T-helper 2 cell (primary cell): ENCODE measurements at places on chromosomes 13 and 19.
A peak's percentile ranks its signal among the peaks of the same experiment; 100 is the strongest.

GRCh38 chr13:45218689-45219088 is 17.8 kb upstream of the KCTD4 start:
- no peak for DNase-seq

DNA sequence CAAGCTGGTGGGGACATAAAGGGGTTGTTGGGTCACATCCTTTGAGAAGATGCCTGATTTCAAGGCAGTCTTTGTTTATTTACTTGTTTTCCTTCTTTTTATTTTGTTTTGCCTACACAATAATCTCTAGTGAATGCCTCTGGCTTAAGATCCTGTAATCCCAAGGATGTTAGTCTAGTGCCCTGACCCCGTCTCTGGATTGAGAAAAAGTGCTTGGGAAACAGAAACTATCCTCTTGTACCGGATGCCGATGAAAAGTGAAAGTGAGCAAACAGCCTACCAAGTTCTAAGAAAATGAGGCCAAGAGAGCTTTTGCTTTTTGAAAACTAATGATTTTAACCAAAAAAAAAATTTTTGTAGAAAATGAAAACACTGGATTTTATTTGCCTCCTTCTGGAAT is 42.1 kb upstream of the C1QTNF9 start:
- peak; percentile 87 for DNase-seq

- DNase-seq: peak; percentile 28
Observed at GRCh38 chr19:3343619-3344502, 22.5 kb upstream of the NFIC start.

DNA sequence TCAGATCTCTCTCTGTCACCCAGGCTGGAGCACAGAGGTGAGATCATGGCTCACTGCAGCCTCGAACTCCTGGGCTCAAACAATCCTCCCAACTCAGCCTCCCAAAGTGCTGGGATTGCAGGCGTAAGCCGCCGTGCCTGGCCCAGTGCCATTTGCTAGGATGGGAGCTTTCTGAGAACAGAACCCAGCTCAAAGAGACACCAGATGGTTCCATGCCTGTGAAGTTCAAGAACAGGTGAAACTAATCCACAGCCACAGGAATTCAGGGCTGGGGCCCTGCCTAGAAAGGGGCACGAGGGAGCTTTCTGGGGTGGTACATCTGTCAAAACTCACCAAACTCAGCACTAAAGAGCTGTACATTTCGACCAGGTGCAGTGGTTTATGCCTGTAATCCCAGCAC is 4.2 kb downstream of the SLC7A9 start:
- no peak for DNase-seq

DNA sequence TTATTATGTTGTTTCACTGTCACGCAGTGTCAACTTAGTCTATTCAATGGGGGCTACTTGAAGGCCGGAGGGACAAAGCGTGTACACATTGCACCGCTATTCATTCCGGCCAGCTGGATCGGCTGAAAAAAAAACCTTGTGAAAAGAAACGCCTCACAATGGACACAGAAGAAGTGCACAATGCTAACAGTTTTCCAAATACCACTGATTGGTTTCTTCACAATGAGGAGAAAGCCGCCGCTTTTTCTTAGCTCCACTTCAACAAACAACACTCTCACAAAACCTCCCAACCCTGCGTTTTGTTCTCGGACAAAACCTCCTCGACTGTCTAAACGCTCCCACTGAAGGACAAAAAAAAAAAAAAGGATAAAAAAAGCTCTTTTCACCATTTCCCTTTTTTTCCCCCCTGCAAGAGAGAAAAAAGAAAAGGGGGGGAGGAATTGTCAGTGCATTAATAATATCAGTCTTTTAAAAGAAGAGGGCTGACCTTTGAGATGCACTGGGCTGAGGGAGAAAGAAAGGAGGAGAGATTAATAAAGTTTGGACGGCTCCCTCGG is 5.4 kb downstream of the SOX21 start:
- DNase-seq: no peak

- DNase-seq: no peak
Observed at GRCh38 chr19:11964496-11964857, 363 bp upstream of the ZNF763 start.

- no peak for DNase-seq
Observed at GRCh38 chr19:52217576-52217975, 27.7 kb downstream of the PPP2R1A start.

DNA sequence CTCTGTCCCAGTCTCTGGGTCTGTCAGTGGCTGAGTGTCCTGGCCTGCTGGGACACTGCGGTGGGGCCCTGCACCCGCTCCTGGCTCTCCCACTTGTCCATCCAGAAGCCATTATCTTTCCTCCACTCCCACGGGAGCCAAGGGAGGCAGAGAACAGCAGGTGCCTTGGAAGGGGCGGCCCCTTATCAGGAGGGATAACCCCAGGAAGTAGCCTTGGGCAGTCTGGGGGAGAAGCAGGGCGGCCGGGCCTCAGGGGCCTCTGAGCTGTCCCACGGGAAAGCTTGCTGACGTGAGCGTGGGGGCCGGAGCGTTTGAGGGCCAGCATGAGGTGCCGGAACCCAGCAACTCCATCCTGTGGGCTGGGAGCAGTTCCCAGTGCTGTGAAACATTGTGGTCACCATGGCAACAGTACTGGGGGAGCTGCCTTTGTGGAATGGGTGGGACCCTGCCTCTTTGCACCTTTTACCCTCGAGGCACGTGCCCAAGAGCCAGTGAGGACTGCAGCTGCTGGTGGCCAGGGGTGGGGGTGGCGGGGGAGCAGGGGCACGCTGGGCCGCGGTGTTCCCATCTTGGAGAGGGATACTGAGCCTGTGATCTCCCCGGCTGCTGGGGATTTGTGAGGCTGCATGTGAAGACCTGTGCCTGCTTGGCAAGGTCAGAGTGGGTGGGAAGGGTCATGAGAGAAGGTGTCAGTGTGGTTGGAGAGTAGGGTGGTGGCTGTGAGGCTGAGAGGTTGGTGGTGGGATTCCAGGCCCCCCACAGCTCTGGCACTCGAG is 20.9 kb downstream of the KLHL26 start:
- no peak for DNase-seq

DNA sequence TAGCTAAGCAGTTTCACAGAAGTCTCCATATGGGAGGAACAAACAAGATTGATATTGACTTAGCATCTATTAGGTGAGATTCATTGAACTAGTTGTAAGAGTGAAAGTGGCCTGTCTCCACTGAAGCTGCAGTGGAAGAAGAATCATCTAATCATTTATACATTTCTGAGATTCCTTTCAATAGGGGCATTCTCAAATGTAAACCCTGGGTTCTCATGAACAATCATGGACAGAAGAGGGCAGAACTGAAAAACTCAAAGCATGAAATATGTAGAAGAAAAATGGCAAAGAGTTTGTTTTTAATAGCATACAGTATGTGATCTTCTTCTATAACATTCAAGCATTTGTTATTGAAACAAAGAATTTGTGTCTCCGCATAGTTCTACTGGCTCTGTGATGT is 17.6 kb upstream of the POSTN start:
- DNase-seq: no peak
